Liver (tissue), 10 donors: ENCODE measurements at places on chromosomes 4 and X. TPM values are rescaled to one million over a fixed set of nuclear protein-coding genes. Genes with fewer than 3 reads are reported as not detected.

- H3K27me3 ChIP-seq = no peaks in the 10 kb centered on the region
- H3K27ac ChIP-seq = peak overlapping the region; percentile 50
- H3K4me3 ChIP-seq = peak overlapping the region; percentile 85
Observed at GRCh38 chrX:24151513-24151912, 2.0 kb downstream of the ZFX start.

GRCh38 chr4:99868126-99868596 is 26.1 kb downstream of the LAMTOR3 start:
- no peaks in the 10 kb centered on the region for H3K4me1 ChIP-seq
- H3K27me3 ChIP-seq = no peaks in the 10 kb centered on the region
- H3K27ac ChIP-seq = no peak overlapping the region

- no peak overlapping the region for H3K4me3 ChIP-seq
- H3K27me3 ChIP-seq = no peaks in the 10 kb centered on the region
- H3K4me1 ChIP-seq = peaks cover 3% of the 10 kb centered on the region
- H3K36me3 ChIP-seq = no peaks in the 10 kb centered on the region
- H3K27ac ChIP-seq = no peak overlapping the region
- DNase-seq = no peak
Observed at GRCh38 chr4:140004549-140004895, 149.5 kb downstream of the MAML3 start.

DNA sequence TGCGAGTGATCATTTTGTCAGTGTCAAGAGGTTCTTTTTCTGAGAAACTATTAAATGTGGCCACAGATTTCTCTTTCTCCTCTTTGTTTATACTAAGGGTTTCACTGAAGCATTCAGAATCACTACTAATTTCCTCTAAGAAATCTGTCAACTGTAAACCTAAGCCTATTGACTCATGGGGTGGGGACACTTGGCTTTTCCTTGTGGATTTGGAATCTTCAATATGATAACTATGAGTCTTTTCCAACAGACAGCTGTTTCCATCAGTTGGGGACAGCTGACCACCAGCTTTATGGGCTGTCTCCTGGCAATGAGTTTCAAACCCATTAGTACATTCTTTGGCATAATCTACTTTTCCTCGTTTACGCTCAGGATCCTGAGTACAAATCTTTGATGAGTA is 13.8 kb downstream of the PGRMC1 start:
- no peak for DNase-seq
- no peak overlapping the region for H3K27ac ChIP-seq
- no peaks in the 10 kb centered on the region for H3K4me1 ChIP-seq
- H3K4me3 ChIP-seq = no peak overlapping the region
- no peaks in the 10 kb centered on the region for H3K27me3 ChIP-seq

DNA sequence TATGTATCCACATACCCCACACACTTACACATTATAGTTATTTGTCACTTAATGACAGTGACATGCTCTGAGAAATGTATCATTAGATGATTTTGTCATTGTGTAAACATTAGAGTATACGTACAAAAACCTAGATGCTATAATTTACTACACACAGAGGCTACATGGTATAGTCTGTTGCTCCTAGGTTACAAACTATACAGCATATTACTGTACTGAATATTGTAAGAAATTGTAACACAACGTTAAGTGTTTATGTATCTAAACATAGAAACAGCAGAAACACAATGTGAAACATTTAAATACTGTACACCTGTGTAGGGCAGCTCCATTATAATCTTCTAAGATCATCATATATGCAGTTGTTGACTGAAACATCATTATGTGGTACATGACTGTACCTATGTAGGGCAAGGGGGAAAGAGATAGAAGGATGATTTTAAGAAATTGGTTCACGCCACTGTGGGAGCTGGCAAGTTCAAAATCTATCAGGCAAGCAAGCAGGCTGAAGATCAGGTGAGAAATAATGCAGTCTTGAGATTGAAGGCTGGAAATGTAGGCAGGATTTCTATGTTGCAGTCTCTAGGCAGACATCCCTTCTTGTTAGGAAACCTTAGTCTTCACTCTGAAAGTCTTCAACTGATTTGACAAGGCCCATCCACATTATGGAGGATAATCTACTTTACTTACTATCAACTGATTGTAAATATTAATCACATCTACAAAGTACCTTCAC is 78.0 kb upstream of the CPEB2 start:
- H3K4me3 ChIP-seq = no peak overlapping the region
- no peaks in the 10 kb centered on the region for H3K27me3 ChIP-seq
- H3K27ac ChIP-seq = no peak overlapping the region
- H3K36me3 ChIP-seq = no peaks in the 10 kb centered on the region

- no peak for DNase-seq
- H3K36me3 ChIP-seq = no peaks in the 10 kb centered on the region
- no peaks in the 10 kb centered on the region for H3K27me3 ChIP-seq
- no peak overlapping the region for H3K4me3 ChIP-seq
- no peaks in the 10 kb centered on the region for H3K4me1 ChIP-seq
- no peak overlapping the region for H3K27ac ChIP-seq
Observed at GRCh38 chr4:158940271-158940670, 162.6 kb upstream of the RAPGEF2 start.

TEX13C gene
- not detected for total RNA-seq

- no peaks in the 10 kb centered on the region for H3K4me1 ChIP-seq
- no peak overlapping the region for H3K27ac ChIP-seq
- H3K36me3 ChIP-seq = no peaks in the 10 kb centered on the region
- DNase-seq = no peak
- no peak overlapping the region for H3K4me3 ChIP-seq
- no peaks in the 10 kb centered on the region for H3K27me3 ChIP-seq
Observed at GRCh38 chrX:20388594-20388993, 121.9 kb upstream of the RPS6KA3 start.

- no peaks in the 10 kb centered on the region for H3K4me1 ChIP-seq
- no peaks in the 10 kb centered on the region for H3K27me3 ChIP-seq
- no peak overlapping the region for H3K27ac ChIP-seq
- DNase-seq = no peak
Observed at GRCh38 chr4:149296084-149296483, 519.6 kb downstream of the IQCM start.

GRCh38 chr4:11297627-11298026 is 131.1 kb downstream of the HS3ST1 start:
- no peak for DNase-seq
- no peak overlapping the region for H3K4me3 ChIP-seq
- peaks cover 2% of the 10 kb centered on the region for H3K27me3 ChIP-seq
- no peaks in the 10 kb centered on the region for H3K4me1 ChIP-seq

NPNT gene
- total RNA-seq = 1.7 TPM

CENPE gene
- 20.9 TPM for total RNA-seq

- H3K27ac ChIP-seq = no peak overlapping the region
- H3K36me3 ChIP-seq = no peaks in the 10 kb centered on the region
- no peak for DNase-seq
Observed at GRCh38 chrX:136586386-136586785, 54.4 kb downstream of the VGLL1 start.

GRCh38 chr4:44674471-44674870 is 3.7 kb upstream of the GUF1 start:
- H3K27ac ChIP-seq = no peak overlapping the region
- no peaks in the 10 kb centered on the region for H3K36me3 ChIP-seq
- DNase-seq = no peak
- no peak overlapping the region for H3K4me3 ChIP-seq

GRCh38 chrX:47370278-47370677 is at the start of gene ZNF157:
ZNF157 (plus strand) TSS chrX:47370578; CDS start chrX:47370669, 91 bp downstream.
- no peak for DNase-seq
- H3K27me3 ChIP-seq = no peaks in the 10 kb centered on the region
- no peaks in the 10 kb centered on the region for H3K36me3 ChIP-seq

GRCh38 chrX:39421006-39421405 is 619.7 kb downstream of the MID1IP1 start:
- H3K27ac ChIP-seq = no peak overlapping the region
- H3K4me1 ChIP-seq = peaks cover 23% of the 10 kb centered on the region
- no peak for DNase-seq
- H3K27me3 ChIP-seq = no peaks in the 10 kb centered on the region
- H3K36me3 ChIP-seq = no peaks in the 10 kb centered on the region

ETDB gene
- total RNA-seq = not detected

TBCK gene
- total RNA-seq = 25.5 TPM

DNA sequence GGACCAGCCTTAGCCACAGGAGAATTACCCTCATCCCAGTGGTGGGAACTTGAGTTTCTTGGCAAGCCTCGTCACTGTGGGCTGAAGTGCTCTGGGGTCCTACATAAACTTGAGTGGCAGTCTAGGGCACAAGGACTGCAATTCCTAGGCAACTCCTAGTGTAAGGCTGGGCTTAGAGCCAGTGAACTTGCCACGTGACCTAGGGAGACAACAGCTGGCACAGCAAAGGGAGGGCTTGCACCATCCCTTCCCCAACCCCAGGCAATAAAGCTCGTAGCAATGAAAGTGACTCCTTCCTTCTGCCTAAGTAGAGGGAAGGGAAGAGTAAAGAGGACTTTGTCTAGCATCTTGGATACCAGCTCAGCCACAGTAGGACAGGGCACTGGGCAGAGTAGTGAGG is 81.8 kb downstream of the TEX11 start:
- no peaks in the 10 kb centered on the region for H3K36me3 ChIP-seq
- no peaks in the 10 kb centered on the region for H3K4me1 ChIP-seq
- H3K27me3 ChIP-seq = no peaks in the 10 kb centered on the region
- DNase-seq = no peak
- no peak overlapping the region for H3K4me3 ChIP-seq

DNA sequence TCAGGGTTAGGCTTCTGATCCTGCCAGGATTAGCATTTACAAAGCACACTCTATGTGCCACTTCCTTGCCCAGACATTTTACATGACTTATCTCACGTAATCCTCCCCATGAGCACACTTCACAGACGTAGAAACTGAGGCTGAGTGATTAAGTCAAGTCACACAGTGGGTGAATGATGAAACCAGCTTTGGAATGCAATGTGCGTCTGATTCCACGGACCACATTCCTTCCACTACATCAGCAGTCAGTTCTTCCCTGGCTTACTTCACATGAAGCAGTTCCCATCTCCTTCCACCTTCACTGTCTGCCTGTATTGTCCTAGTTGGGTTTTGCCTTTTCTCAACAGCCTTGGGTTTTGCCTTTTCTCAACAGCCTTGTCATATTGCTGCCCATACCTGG is 134.3 kb upstream of the PPARGC1A start:
- peaks cover 5% of the 10 kb centered on the region for H3K4me1 ChIP-seq
- no peaks in the 10 kb centered on the region for H3K27me3 ChIP-seq
- no peak overlapping the region for H3K27ac ChIP-seq
- H3K4me3 ChIP-seq = no peak overlapping the region

- DNase-seq = no peak
- H3K27ac ChIP-seq = no peak overlapping the region
- H3K27me3 ChIP-seq = no peaks in the 10 kb centered on the region
Observed at GRCh38 chr4:169119536-169119935, 109.5 kb upstream of the CBR4 start.

DNA sequence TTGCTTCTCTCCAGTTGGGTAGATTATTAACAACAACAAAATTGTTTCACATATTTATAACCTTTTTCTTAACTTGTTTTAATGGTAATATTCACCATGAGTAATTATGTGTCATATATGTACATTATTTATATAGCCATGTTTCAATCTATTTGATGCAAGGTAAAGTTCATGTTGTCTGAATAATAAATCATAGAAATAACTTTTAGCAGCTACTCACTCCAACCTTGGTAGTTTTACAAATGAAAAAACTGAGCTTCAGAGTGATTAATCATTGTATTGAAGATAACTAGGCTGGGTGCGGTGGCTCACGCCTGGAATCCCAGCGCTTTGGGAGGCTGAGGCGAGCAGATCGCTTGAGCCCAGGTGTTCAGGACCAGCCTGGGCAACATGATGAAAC is 46.0 kb downstream of the TMA16 start:
- no peak overlapping the region for H3K27ac ChIP-seq
- no peak overlapping the region for H3K4me3 ChIP-seq
- no peaks in the 10 kb centered on the region for H3K27me3 ChIP-seq
- peaks cover 1% of the 10 kb centered on the region for H3K36me3 ChIP-seq

MND1 gene
- total RNA-seq = 2.5 TPM

DNA sequence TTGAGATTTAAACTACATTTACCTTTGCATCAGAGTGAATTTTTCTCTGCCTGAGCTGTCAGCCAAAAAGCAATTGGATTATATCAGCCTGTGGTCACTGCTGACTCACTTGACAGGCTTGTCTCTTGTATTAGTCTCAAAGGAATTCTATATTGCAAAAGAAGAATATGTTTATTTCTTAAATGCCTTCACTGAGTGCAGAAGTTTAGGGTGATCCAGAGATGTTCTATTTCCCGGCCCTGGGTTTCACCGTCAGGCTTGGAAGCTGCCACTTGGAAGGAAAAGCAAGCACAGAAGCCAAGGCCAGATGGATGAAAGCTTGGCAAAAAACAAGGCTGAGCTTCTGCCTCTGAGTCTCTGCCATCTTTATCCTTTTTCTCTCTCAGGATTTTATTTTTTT is 80.9 kb downstream of the FAM114A1 start:
- H3K27me3 ChIP-seq = no peaks in the 10 kb centered on the region
- peaks cover 2% of the 10 kb centered on the region for H3K36me3 ChIP-seq
- peaks cover 29% of the 10 kb centered on the region for H3K4me1 ChIP-seq
- H3K27ac ChIP-seq = peak overlapping the region; percentile 83
- DNase-seq = no peak

DNA sequence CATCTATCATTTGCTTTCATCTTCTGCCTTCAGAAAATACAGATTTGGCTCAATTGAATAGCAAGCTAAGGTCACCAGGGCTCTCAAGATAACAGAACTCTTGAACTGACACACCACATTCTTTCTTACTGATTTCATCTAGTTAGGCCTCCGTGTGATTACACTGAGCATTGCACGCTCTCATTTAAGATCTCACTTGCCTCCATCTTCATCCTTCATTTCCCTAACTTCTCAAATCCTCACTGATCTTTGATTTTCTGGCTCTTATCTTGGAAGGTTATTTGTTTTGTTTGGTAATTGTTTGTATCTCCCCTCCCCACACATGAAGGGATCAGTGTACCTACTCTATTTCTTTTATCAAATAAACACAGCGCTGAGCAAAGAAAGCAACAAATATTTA is 47.7 kb downstream of the MANBA start:
- DNase-seq = no peak
- no peaks in the 10 kb centered on the region for H3K36me3 ChIP-seq
- H3K4me1 ChIP-seq = peaks cover 2% of the 10 kb centered on the region
- no peaks in the 10 kb centered on the region for H3K27me3 ChIP-seq
- no peak overlapping the region for H3K27ac ChIP-seq

DNA sequence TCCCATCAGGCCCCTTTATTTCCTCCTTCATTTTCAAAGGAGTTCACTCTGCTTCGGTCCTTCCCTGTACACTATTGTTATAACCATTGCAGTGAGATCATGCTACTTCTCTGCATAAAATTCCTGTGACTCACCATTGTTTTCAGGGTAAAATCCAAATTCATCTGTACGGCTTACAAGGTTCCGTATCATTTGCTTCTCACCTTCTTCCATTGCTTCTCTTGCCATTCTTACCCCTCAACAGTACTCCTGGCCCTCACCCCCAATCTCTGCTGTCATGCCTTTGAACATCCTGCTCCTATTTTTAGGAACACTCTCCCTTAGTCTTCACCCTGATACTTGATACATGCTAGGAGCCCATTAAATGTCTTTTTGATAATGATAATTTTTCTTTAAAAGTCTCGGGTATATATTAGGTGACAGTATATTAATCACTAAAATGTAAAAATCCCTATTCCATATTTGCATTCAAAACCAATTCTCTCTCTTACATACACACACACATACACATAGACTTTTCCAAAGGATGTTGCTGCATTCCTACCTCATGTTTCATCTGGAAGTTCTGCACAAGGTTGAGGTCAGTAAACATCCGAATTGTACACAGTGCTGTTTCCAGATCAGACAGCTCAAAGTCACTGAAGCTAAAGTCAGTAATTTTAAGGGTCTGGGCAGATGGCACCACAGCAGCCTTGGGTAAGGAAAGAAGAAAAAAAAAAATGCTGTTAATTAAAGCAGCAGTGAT is 103.4 kb downstream of the PDE5A start:
- no peak overlapping the region for H3K27ac ChIP-seq
- H3K36me3 ChIP-seq = no peaks in the 10 kb centered on the region
- no peaks in the 10 kb centered on the region for H3K4me1 ChIP-seq
- no peaks in the 10 kb centered on the region for H3K27me3 ChIP-seq
- H3K4me3 ChIP-seq = no peak overlapping the region
